ENCODE measurements at places on chromosomes 1 and 21. TPM values are rescaled to one million over a fixed set of nuclear protein-coding genes. Genes with fewer than 3 reads are reported as not detected.

DNA sequence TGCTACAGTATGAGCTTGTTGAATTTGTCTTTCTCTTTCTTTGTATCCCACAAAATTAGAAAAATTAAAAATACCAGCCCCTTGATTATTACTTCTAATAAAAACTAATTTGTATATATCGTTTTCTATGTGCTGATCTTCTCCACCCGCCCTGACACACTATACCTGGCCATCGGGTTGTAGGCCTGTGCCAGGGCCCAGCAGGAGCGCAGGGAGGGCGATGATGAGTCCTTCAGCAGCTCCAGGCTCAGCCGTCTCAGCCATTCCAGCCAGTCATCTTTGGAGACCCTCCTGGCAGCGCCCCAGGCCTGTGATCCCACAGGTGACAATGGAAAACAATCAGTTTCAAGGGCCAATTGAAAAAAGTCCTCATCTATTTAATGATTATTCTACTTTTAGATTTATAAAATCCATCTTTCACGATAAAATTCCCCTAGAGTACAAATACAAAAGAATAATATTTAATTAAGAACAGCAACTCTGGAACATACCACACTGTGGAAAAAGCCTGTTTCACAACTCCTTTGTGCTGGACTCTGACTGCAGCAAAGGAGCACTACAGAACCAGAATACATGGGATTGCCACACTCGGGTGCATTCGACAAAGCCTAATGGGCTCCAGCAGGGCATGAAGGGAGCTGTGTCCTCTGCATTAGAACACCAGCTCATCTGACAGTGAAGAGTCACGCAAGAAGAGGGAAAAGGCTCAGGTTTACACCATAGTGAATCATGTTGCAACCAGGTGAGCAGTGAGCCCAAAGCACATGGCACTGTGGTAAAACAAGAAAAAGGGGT lies 15.4 kb downstream of the ANGPTL7 start:
- H3K27me3 ChIP-seq, result no peaks in the 10 kb centered on the region
- DNase-seq, result no peak
- H3K4me1 ChIP-seq, result peaks cover 2% of the 10 kb centered on the region
- peak overlapping the region; percentile 32 for H3K27ac ChIP-seq
- H3K4me3 ChIP-seq, result no peak overlapping the region

- peaks cover 2% of the 10 kb centered on the region for H3K4me1 ChIP-seq
- no peak overlapping the region for H3K27ac ChIP-seq
- no peak overlapping the region for H3K4me3 ChIP-seq
- no peaks in the 10 kb centered on the region for H3K36me3 ChIP-seq
- no peak for DNase-seq
- H3K27me3 ChIP-seq, result no peaks in the 10 kb centered on the region
Observed at GRCh38 chr1:245041058-245041698, 113.6 kb upstream of the KIF26B start.

- peaks cover 8% of the 10 kb centered on the region for H3K36me3 ChIP-seq
Observed at GRCh38 chr1:183920651-183921050, 115.7 kb downstream of the RGL1 start.

DNA sequence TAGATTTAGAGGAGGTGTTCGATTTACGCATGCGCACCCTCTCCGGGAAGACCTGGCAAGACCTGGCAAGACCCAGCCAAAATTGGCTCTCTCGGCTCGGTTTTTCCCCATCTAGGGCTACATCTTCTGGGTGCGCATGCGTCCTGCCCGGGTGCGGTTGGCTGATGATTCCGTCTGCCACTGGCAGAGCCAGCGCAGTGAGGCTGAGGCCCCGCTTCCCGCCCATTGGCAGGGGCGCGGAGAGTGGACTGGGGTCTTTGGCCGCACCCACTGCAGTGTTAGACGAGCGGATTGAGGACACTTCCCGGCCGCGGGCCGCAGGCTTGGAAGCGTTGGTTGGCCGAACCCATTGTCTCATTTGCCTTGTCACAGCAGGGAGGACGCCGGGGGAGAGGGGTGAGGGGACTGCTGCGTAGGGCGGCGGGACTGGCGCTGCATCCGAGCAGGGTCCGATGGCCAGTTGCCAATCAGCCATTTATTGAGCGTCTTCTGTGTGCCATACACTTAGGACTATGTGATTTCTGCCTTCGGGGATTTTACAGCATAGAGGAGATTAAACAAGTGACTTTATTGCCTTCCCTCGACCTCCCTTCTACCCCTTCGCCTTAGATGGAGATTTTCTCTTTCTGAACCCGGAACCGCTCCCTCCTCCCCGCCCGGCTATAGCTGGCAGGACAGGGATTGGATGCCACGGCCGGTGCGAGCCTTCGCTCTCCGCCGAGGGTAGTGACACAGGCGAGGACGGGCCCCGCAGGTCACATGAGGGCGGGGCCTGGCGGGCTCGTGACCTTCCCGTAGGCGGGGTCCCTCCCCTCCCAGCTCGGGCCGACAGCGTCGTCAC lies 43.7 kb downstream of the MEF2D start:
- peaks cover 20% of the 10 kb centered on the region for H3K4me1 ChIP-seq
- no peaks in the 10 kb centered on the region for H3K27me3 ChIP-seq
- peak; percentile 92 for DNase-seq
- H3K4me3 ChIP-seq, result peak overlapping the region; percentile 96
- peak overlapping the region; percentile 99 for H3K27ac ChIP-seq
- H3K36me3 ChIP-seq, result no peaks in the 10 kb centered on the region

DNA sequence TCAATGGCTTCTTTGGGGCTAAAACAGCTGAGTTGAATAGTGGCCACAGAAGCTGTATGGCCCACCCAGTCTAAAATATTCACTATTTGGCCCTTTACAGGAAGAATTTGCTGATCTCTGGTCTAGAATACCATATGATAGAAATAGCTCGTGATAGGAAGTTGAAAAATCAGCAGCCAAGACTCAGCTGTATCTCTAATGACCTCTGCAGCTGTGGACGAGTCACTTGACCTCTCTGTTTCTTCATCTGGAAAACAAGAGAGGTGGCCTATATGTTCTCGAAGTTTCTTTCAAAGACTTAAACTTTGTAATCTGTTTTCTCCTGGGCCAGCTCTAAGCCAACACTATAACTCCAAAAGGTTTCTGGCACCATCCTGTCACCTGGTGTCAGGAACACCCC lies 129.2 kb downstream of the ZBTB18 start:
- H3K4me3 ChIP-seq, result no peak overlapping the region
- H3K4me1 ChIP-seq, result no peaks in the 10 kb centered on the region
- no peak overlapping the region for H3K27ac ChIP-seq
- H3K27me3 ChIP-seq, result peaks cover 30% of the 10 kb centered on the region
- H3K36me3 ChIP-seq, result peaks cover 2% of the 10 kb centered on the region

DNA sequence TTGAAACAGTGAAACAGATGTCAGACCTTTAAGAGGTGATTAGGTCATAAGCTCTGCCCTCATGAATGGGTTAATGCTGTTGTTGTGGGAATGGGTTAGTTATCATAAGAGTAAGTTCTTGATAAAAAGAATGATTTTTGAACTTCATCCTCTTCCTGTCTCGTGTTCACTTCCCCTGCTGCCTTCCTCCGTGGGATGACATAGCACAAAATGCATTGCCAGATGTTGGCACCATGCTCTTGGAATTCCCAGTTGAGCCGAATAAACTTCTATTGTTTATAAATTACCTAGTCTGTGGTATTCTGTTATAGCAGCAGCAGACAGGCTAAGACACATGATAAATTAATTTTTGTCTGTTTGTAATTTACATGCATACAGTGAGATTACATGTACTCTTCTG lies 112.0 kb upstream of the LRRC7 start:
- H3K4me1 ChIP-seq, result no peaks in the 10 kb centered on the region
- no peaks in the 10 kb centered on the region for H3K27me3 ChIP-seq
- H3K36me3 ChIP-seq, result no peaks in the 10 kb centered on the region
- H3K27ac ChIP-seq, result no peak overlapping the region

GRCh38 chr1:162094271-162094670 lies 24.8 kb downstream of the NOS1AP start:
- H3K4me1 ChIP-seq, result peaks cover 2% of the 10 kb centered on the region
- H3K36me3 ChIP-seq, result peaks cover 2% of the 10 kb centered on the region
- no peak overlapping the region for H3K4me3 ChIP-seq
- DNase-seq, result no peak
- no peak overlapping the region for H3K27ac ChIP-seq

DNA sequence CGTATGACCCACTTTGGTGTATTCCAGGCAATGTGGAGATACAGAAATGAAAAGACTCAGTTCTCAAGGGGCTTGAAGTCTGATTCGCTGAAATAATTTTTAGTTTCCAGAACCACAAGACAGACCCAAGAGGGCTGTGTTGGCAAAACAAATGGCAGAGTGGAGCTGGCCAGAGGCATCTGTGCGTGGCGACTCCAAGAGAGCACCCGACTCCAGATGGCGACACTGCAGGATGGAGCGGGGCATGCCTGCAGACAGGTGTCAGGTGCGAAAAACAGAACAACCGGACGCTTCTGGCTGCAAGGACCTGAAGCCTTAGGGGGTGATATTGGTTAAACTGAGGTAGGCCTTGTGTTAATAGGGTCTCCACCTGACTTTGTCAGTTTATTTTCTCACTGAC lies 31.7 kb upstream of the COQ8A start:
- H3K36me3 ChIP-seq, result peaks cover 4% of the 10 kb centered on the region
- H3K4me1 ChIP-seq, result no peaks in the 10 kb centered on the region
- no peak for DNase-seq
- H3K4me3 ChIP-seq, result no peak overlapping the region

DNA sequence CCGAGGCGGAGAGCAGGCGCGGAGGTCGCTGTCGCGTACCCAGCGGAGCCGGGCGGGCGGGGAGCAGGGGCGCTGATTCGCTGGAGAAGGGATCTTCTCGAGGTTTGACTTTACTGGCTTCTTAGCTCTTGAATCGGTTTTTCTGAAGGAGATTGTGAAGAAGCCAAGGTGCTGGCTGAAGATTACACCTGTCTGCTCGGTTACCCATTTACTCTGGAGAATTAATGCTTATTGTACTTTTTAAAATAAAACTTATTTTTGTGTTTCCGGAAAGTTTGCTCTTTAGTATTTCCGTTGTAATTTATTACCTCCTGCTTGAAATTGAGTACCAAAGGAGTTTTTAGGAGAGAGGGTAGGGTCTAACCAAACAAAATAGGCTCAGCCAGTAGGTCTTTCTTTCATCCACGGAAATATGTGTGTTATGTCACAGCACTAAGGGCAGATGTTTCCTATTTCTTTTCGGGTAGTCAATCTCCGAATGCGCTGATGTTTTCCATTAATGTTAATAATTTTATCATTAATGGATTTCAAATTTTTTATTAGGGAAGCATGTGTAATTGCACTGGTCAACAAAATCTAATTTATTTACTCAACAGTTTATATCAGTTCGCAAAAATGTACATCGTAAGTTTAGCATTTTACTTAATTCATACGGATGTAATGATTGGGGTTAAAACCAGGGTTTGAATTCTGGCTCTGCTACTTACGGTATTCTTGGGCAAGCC lies 510 bp upstream of the GNG5 start:
- H3K27ac ChIP-seq, result peak overlapping the region; percentile 98
- H3K27me3 ChIP-seq, result no peaks in the 10 kb centered on the region
- H3K4me1 ChIP-seq, result peaks cover 28% of the 10 kb centered on the region
- H3K4me3 ChIP-seq, result peak overlapping the region; percentile 98
- DNase-seq, result no peak

- H3K36me3 ChIP-seq, result no peaks in the 10 kb centered on the region
- no peak overlapping the region for H3K4me3 ChIP-seq
- peaks cover 5% of the 10 kb centered on the region for H3K27me3 ChIP-seq
- no peak for DNase-seq
Observed at GRCh38 chr1:244005455-244005854, 45.6 kb upstream of the ZBTB18 start.

GRCh38 chr1:64616039-64616438 lies 128.8 kb upstream of the RAVER2 start:
- peaks cover 4% of the 10 kb centered on the region for H3K36me3 ChIP-seq
- DNase-seq, result no peak
- no peaks in the 10 kb centered on the region for H3K4me1 ChIP-seq
- H3K4me3 ChIP-seq, result no peak overlapping the region
- no peak overlapping the region for H3K27ac ChIP-seq
- H3K27me3 ChIP-seq, result peaks cover 24% of the 10 kb centered on the region

- H3K27me3 ChIP-seq, result no peaks in the 10 kb centered on the region
- H3K27ac ChIP-seq, result no peak overlapping the region
- no peak for DNase-seq
- peaks cover 6% of the 10 kb centered on the region for H3K36me3 ChIP-seq
Observed at GRCh38 chr1:151783796-151784195, 6.5 kb downstream of the TDRKH start.

DNA sequence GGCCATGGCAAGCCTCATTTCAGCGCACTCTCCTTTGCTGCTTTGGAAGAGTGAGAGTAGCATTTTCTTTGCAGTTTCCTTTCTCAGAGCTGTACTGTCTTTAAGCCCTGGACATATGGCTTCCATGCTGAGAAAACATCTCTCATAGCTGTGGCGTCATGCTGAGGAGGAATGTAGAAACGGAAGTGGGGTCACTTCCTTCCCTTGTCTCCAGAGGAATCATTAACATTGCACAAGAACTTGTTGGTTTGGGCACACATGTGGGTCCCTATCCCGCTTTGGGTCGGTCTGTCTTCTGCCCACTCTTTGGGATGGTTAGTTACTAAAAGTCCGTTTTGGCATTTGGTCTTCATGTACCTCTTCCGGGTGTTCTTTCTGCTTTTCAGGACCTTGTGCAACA lies 5.6 kb downstream of the MFN2 start:
- no peak overlapping the region for H3K4me3 ChIP-seq
- H3K27ac ChIP-seq, result no peak overlapping the region
- peaks cover 3% of the 10 kb centered on the region for H3K36me3 ChIP-seq
- H3K27me3 ChIP-seq, result no peaks in the 10 kb centered on the region

GRCh38 chr21:31358158-31358557 lies 14.1 kb upstream of the TIAM1 start:
- peaks cover 18% of the 10 kb centered on the region for H3K4me1 ChIP-seq
- DNase-seq, result no peak

DNA sequence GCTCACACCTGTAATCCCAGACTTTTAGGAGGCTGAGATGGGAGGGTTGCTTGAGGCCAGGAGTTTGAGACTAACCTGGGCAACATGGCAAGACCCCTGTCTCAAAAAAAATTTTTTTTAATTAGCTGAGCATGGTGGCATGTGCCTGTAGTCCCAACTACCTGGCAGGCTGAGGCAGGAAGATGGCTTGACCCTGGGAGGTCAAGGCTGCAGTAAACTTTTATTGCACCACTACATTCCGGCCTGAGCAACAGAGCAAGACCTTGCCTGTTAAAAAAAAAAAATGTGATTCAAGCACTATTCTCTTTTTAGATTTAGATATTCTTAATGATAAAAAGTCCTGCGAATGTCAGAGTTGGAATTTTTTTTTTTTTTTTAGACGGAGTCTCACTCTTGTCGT lies 102.5 kb upstream of the L1TD1 start:
- H3K4me1 ChIP-seq, result peaks cover 8% of the 10 kb centered on the region
- DNase-seq, result no peak
- H3K36me3 ChIP-seq, result peaks cover 5% of the 10 kb centered on the region
- no peak overlapping the region for H3K4me3 ChIP-seq
- H3K27me3 ChIP-seq, result no peaks in the 10 kb centered on the region

GRCh38 chr1:78779831-78780230 lies 130.2 kb downstream of the IFI44 start:
- no peak overlapping the region for H3K27ac ChIP-seq
- no peak for DNase-seq
- no peak overlapping the region for H3K4me3 ChIP-seq

- H3K4me3 ChIP-seq, result peak within 1 kb of the TSS; percentile 97
- peaks cover 19% of the 10 kb centered on the region for H3K4me1 ChIP-seq
- H3K27ac ChIP-seq, result peak within 1 kb of the TSS; percentile 100
- no peaks in the 10 kb centered on the region for H3K27me3 ChIP-seq
- no peaks in the 10 kb centered on the region for H3K36me3 ChIP-seq
Observed at GRCh38 chr1:114716304-114717170, at the start of gene NRAS. NRAS (minus strand) TSS chr1:114716771; CDS start chr1:114716160, 611 bp downstream.

The YY1AP1 gene
- 86.4 TPM for total RNA-seq

The TLCD4 gene
- total RNA-seq, result 0.25 TPM

The S100A12 gene
- total RNA-seq, result 2.0 TPM

The CD48 gene
- 387 TPM for total RNA-seq

The TMEM82 gene
- total RNA-seq, result not detected

The PRCC gene
- 82.4 TPM for total RNA-seq

The SCMH1 gene
- total RNA-seq, result 18.6 TPM

The NMNAT2 gene
- total RNA-seq, result not detected

The ROR1 gene
- total RNA-seq, result not detected

The SAMD13 gene
- total RNA-seq, result not detected

The TMEM52 gene
- total RNA-seq, result 0.52 TPM

The GFI1 gene
- 18.8 TPM for total RNA-seq

Measured in T-helper 17 cell (primary cell).